ENCODE measurements at places on chromosomes 11 and 22.

- DNase-seq = no peak
Observed at GRCh38 chr22:45476814-45477213, 25.9 kb upstream of the FBLN1 start.

GRCh38 chr11:101872171-101872882, 42.5 kb upstream of the CEP126 start:
- DNase-seq = no peak

DNA sequence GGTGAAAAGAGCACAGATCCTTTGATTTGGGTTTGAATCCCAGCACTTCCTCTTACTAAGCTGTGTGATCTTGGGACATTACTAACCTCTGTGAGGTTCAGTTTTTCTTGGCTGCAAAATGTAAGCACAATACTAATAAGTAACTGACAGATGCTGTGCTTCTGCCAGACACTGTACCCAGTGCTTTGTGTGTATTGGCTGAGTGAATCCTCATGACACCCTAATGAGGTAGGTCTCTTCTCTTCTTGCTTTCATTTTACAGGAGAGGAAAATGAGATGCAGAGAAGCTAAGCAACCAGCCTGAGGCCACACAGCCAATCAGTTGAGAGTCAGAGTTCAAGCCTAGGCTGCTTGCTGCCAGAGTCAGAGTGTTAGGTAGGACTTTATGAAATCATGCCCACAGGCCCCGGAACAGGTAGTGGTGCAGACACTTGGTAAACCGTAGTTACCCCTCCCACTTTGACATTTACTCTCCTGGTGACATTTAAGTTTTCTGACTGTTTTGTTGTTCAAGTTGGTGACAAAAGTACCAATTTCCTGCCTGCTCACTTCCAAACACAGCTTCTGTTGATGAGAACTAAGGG, 21.2 kb downstream of the PTPRJ start:
- no peak for DNase-seq

GRCh38 chr11:77879218-77879617, 58.3 kb downstream of the AAMDC start:
- no peak for DNase-seq

- DNase-seq = no peak
Observed at GRCh38 chr11:119974467-119974866, 163.4 kb downstream of the TRIM29 start.

DNA sequence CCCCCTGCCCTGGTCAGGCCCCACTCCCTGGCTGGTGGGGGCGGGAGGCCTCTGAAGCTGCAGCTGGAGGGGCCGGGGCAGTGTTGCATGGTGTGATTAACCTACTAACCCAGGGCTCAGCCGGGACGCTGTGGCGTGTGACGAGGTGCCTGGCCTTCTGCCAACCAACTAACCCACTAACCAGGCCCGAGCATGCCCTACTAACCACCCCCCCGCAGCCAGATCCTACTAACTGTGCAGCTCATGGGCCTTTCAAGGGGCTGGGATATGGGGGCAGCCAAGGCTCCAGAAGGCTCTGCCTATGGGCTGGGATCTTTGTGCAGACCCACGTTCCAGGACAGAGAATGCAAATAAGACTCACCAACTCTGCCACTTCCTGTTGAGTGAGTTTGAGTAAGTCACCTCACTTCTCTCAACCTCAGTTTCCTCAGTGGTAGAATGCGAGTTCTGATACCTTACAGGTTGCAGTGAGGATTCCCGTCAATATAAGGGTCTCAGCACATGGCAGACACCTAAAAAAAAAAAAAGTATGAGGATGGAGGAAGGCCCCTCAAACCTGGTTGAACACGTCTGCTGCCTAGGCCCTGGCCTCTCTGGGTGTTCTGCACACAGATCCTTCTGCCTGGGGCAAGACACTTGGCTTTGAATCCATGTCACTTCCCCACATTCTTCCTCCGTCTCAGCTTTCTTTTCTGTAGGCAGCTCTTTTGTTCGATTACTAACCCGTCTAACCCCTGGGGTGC, 14.1 kb downstream of the MIAT start:
- no peak for DNase-seq

- DNase-seq = no peak
Observed at GRCh38 chr11:64268025-64268892, 16.2 kb downstream of the BAD start.

DNA sequence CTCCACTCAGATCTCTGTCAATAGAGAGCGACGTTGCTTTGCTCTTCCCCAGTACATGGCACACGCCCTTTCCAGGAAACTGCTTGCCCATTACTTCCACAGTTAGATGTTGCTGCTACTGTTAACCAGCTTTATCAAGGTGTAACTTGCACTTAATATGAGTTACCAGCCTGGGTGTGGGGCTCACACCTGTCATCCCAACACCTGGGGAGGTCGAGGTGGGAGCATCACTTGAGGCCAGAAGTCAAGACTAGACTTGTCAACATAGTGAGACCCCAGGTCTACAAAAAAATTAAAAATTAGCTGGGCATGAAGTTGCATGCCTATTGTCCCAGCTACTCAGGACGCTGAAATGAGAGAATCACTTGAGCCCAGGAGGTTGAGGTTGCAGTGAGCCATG, 177.1 kb upstream of the B3GAT1 start:
- no peak for DNase-seq

GRCh38 chr11:32849761-32850160, 20.0 kb downstream of the PRRG4 start:
- no peak for DNase-seq

GRCh38 chr11:16248248-16248647, 108.1 kb downstream of the SOX6 start:
- DNase-seq = no peak

GRCh38 chr11:35794850-35795249, 132.3 kb downstream of the TRIM44 start:
- no peak for DNase-seq

- DNase-seq = no peak
Observed at GRCh38 chr11:75311858-75312288, 39.6 kb downstream of the ARRB1 start.

- DNase-seq = no peak
Observed at GRCh38 chr11:61516191-61516590, 7.6 kb downstream of the LRRC10B start.

- DNase-seq = no peak
Observed at GRCh38 chr22:19862619-19863246, 8.1 kb upstream of the GNB1L start.

DNA sequence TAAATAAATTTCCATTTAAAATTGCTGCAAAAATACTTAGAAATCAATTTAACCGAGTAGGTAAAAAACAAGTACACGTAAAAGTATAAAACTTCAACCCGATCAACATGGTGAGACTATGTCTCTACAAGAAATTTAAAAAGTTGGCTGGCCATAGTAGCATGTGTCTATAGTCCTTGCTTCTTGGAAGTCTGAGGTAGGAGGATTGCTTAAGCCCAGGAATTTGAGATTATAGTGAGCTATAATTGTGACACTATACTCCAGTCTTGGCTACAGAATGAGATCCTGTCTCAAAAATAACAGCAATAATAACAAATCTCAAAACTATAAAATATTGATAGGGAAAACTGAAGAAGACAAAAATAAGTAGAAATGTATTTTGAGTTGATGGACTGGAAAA, 11.1 kb downstream of the CASP4 start:
- no peak for DNase-seq

GRCh38 chr11:10526974-10527918, 13.7 kb downstream of the RNF141 start:
- DNase-seq = no peak

GRCh38 chr11:75567971-75568370, 5.9 kb downstream of the SERPINH1 start:
- DNase-seq = no peak

GRCh38 chr11:116782728-116783127, 5.1 kb downstream of the ZPR1 start:
- no peak for DNase-seq

DNA sequence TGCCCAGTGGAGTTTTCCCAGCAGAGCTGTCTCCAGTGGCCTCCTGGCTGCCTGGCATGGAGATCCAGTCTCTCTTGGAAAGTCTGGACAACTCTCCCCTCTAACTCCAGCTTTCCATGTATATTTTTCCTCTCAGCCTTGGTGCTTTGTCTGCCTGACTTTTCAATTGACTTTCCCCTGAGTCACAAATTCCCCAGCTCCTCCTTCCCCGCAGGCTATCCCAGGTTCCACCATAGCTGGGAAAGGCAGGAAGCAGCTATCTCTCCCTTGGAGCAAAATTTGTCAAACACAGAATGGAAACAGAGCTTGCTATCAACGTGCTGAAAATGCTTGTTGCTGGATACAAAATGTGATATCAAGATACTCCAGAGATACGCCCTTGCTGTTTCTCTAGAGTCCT, 384.8 kb downstream of the TMEM135 start:
- no peak for DNase-seq

- DNase-seq = no peak
Observed at GRCh38 chr22:23098718-23099530, 28.6 kb downstream of the GNAZ start.

- DNase-seq = no peak
Observed at GRCh38 chr11:14974515-14975251, 2.5 kb upstream of the CALCA start.

DNA sequence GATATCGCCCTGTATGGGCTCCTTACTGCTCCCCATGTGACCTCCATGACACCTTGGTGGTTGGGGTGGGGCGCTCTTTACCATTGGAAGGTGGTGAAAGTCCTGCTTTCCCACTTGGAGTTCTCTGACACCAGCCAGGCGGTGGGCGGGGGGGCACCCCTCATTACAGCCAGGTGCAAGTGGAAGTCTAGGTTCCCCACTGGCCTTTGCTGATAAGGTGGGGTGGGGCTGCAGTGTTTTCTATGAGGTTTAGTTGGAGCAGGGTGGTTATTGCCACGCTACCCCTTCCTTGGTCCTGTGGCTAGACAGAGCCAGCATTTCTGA, 5.5 kb upstream of the SLC37A2 start:
- DNase-seq = no peak

GRCh38 chr11:3104961-3105790, 48.0 kb upstream of the CARS1 start:
- no peak for DNase-seq

DNA sequence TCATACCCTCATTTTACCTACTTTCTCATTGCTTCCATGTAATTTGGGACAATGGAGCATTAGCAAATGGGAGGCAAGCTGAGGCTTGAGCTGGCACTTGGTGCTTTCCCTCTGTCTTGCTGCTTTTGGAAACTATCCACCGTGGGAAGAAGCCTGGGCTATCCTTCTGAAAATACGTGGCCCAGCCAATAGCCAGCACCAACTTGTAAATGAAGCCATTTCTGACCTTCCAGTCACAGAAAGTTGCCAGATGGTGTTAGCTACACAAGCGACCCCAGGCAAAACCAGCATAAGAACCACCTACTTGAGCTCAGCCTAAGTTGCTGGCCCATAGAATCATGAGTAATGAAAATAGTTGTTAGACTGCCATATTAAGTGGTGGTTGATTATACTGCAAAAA, 18.5 kb upstream of the SPON1 start:
- DNase-seq = no peak

DNA sequence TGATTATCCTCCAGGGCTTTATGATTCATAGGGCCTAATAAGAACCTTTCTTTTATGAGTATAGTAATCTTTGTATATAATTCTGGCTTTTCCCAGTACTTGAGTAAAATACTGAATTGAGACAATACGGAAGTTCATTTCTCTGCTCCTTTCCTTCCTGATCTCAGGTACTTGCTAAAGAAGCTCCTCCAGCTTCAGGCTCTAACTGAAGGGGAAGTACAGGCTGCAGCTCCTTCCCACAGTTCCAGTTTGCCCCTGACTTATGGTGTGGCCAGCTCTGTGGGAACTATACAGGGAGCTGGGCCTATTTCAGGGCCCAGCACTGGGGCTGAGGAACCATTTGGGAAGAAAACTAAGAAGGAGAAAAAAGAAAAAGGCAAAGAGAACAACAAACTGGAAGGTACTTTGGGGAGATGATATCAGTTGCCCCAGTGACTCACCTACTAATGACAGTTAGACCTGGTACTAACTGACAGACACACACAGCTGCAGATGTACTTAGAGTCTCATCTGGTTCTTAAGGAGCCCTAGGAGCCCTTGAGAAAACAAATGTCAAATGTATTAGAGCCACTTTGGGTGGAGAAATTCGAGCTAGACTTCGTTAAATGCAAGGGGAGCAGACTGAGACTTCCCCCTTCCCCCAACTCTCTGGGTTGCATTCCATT, 3.0 kb downstream of the TBRG1 start:
- no peak for DNase-seq

DNA sequence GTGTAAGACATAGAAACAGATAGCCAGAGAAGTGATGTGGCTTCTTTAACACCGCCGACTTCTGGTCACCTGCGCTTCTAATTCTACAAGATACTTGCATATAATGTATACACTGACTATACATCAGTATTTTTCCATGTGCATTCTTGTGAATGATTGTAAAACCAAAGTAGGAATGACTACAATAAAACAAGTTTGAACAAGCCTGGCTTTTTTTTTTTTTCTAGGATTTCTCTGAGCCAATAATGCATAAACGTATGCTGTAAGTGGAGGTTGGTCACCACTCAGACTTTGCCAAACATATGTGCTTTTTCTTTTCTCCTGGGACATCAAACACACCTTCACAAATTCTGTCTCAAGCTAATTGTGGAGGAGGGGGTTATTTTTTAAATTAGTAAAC, 237.8 kb upstream of the KIRREL3 start:
- no peak for DNase-seq

DNA sequence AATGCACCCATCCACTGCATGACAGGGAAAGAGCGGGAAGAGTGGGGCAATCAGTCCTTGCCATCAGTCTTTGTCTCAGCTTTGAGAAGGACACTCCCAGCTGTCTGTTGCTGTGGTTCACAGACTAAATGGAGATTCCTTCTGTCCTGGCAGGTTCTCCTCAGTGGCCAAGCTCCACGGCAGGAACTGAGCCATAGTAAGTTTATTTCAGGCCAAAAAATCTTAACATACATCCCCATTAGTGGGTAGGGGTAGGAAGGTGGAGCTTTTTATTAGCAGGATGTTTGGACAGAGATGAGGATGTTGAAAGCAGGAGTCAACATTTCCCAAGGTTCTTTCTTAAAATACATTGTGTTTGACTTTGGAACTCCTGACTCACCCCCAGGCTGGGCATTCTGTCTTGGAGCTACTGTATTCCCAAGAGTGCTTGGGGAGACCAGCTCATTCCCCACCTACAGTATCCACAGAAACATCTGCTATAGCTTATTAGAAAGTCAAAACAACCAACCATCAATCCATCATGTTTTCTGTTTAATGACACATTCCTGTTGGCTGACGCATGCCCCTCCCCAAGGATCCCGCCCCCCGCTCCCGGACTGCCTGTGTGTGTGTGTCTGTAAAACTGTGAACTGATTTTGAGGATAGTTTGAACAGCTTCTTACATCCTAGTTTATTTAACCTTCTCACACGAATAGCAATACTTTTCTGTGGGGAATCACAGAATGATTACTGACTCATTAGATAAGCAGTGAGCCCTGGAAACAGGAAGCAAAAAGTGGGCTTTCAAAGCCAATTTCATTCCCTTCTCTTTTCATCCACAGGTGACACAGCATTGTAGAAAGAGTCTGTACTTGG, 109.5 kb downstream of the CCDC81 start:
- DNase-seq = no peak

- no peak for DNase-seq
Observed at GRCh38 chr22:38782402-38783094, 11.4 kb downstream of the DNAL4 start.
